ENCODE measurements at places on chromosomes 1 and 21.

DNA sequence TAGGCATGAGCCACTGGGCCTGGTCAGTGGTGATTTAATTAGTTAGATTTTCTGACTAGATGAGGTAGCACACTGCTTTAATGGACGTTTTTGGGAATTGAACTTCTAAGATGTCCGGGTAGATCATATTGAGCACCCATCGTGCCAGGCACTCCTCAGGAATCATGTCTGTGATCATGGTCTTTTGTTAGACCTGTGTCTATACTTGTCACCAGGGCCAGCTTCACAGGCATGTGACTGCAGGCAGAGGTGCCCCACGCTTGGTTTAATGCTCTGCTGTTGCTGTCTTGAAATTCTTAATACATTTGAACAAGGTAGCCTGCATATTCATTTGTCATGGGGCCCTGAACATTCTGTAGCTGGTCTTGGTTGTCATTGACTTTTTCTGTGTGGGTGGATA is 19.6 kb downstream of the UBE4B start:
- DNase-seq: no peak

GRCh38 chr1:19737104-19737825 is 62.5 kb downstream of the TMCO4 start:
- no peak for DNase-seq

DNA sequence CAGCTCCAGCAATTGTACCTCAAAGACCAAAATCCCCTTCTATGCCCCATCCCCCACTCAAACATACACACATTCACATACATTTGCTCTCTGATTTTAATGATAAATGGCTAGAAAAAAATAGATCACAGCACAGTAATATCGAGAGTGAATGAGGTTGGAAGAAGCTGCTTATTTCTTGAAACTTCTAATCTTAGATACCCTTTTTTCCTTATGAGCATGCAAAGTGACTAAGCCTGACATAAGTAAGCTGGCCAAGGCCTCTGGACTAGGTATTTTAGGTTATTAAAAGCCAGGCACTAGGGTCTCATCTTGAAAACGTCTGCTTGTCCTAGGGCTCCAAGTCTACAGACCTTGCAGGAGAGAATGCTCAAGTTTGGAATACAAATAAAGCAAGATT is 133.6 kb downstream of the TGFBR3 start:
- DNase-seq: no peak

- no peak for DNase-seq
Observed at GRCh38 chr1:156502894-156503697, 2.5 kb upstream of the MEF2D start.

DNA sequence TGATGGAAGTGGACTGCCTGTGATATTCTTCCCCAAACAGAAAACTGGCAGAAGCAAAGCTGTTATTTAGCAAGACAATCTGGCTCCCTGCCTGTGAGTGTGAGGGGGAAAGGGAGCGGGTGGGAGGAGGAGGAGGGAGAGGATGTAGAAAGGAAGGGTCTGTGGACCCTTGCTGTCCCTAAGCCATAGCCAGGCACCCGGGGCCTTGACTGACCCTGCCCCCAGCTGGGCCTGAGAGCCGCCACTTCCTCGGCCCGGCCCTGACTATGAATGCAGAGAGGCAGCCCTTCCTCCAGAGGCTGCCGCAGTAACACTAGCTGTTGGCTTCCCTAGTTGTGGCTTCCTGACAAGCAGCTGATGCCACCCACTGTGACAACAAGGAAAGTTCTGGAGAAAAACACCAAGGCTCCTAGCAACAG is 13.9 kb downstream of the PLA2G2F start:
- DNase-seq: no peak

GRCh38 chr1:113040718-113041412 is 32.1 kb upstream of the LRIG2 start:
- no peak for DNase-seq

GRCh38 chr1:6181347-6181770 is 1.2 kb upstream of the CHD5 start:
- no peak for DNase-seq

- DNase-seq: no peak
Observed at GRCh38 chr1:203177470-203178039, 1.9 kb upstream of the MYBPH start.

GRCh38 chr1:51736702-51737101 is 119.8 kb downstream of the OSBPL9 start:
- DNase-seq: no peak

- no peak for DNase-seq
Observed at GRCh38 chr1:157004806-157005205, 40.7 kb downstream of the ARHGEF11 start.

GRCh38 chr21:46424039-46424591 is 34.6 kb upstream of the DIP2A start:
- DNase-seq: peak; percentile 51

- DNase-seq: no peak
Observed at GRCh38 chr1:155834296-155834926, 22.6 kb downstream of the GON4L start.

GRCh38 chr1:157249326-157249725 is 111.1 kb upstream of the ETV3 start:
- DNase-seq: no peak

GRCh38 chr1:228356897-228357680 is 49.5 kb downstream of the TRIM11 start:
- DNase-seq: no peak

GRCh38 chr1:213291526-213291925 is 240.5 kb downstream of the RPS6KC1 start:
- no peak for DNase-seq
